Stimulated activated memory B cell treated with anti-CD40 and anti-IgM and Interleukin-4, amounts not matched to agents 10 μg/mL and 1 μg/mL and 100 μg/mL, for 72 hours (primary cell): ENCODE measurements at places on chromosomes 6 and 20.

DNA sequence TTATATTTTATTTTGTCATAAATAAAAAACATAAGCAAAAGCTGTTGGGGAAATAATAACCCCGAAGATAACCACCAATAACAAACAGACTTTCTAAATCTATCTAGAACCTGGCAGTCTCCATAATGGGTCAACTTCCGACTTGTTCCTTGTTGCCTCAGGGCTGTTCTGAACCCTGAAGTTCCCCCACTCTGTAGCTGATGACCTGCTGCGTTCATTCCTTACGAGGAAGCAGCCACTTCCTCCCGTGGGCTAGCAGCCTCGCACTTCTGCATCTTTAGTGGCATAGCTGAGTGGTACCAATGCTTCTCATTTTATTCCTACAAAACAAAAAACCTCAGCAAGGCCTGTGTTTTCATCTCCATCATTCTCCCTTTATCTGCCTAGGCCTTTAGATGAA, 103.0 kb downstream of the PLEKHG1 start:
- H3K27me3 ChIP-seq = no peaks in the 10 kb centered on the region
- H3K4me1 ChIP-seq = peaks cover 52% of the 10 kb centered on the region

DNA sequence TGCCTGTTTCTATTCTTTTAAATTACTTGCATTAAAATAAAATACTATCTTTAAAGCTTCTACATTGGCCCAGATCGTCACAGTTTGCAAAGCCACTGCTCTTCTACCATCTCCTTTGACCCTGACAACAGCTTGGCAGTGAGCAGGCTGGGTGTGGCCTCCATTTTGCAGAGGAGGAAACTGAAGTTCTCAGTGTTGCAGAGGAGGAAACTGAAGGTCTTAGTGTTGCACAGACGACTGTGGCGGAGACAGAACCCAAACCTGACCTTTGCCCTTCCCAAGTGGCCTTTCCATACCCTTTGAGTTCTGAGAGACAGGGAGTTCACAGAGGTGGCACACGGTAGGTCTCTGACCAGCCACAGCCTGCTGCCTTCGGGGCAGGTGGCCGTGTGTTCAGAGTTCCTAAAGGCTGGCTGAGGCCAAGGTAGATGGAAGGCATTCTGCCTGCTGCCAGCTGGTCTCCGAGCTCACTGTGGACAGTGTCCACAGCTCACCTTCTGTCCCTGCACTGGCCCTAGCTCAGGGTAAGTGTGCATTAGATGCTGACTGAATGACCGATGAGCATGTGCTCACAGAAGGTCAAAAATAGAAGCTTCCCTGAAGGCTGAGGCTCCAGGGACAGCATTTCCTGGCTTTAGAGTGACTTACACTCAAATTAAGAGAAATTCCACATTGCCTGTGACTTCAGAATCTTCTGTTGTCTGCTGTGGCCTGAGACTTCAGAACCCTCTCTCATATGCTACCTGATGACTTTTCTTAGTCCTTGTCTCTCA, 113.5 kb upstream of the SLC24A3 start:
- no peak overlapping the region for H3K27ac ChIP-seq
- ATAC-seq = no peak
- no peak overlapping the region for H3K4me3 ChIP-seq

DNA sequence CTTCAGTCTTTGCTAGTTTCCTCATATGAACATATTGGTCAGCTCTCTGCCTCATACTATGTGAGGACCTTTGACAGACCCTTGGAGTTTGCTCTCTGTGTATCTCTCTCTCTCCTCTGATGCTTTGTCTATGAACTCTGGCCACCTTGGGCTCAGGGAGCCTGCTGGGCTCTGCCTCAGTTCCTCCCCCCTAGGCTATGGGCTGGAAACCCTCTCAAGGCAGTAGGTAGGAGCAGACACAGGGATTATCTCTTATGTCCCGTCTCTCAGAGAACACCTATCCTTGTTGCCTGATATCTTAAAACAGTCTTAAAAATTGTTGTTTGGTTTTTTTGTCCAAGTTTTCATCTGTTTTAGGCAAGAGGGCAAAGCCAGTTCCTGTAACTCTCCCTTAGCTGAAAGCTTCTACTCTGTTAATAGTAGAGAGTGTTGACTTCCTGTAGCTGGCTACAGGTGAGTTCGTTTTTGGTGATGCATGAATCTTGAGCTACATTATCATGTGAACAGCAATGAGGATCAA, 68.3 kb downstream of the BCAS1 start:
- no peak overlapping the region for H3K4me3 ChIP-seq
- ATAC-seq = no peak
- H3K36me3 ChIP-seq = peaks cover 22% of the 10 kb centered on the region
- peaks cover 10% of the 10 kb centered on the region for H3K27me3 ChIP-seq

DNA sequence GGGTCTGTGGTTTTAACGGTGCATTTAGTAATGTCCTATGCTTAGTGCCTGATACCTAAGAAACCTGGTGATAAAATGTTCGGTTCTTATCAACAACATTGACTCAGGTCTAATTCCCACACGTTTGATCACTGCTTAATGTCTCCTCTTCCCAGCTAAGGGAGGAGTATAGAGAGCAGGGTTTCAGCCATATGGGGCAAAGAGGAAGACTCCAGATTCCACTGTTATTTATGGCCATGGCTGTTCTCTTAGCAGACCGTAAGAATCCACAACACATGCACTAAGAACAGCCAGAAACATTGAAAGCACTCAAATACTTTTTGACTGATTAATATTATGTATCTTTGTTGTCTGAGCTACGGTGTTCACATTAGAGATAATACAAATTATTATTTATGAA, 112.1 kb downstream of the BCAS1 start:
- H3K4me3 ChIP-seq = no peak overlapping the region
- ATAC-seq = no peak
- H3K27me3 ChIP-seq = no peaks in the 10 kb centered on the region
- peaks cover 5% of the 10 kb centered on the region for H3K36me3 ChIP-seq
- peaks cover 7% of the 10 kb centered on the region for H3K4me1 ChIP-seq
- H3K27ac ChIP-seq = no peak overlapping the region

DNA sequence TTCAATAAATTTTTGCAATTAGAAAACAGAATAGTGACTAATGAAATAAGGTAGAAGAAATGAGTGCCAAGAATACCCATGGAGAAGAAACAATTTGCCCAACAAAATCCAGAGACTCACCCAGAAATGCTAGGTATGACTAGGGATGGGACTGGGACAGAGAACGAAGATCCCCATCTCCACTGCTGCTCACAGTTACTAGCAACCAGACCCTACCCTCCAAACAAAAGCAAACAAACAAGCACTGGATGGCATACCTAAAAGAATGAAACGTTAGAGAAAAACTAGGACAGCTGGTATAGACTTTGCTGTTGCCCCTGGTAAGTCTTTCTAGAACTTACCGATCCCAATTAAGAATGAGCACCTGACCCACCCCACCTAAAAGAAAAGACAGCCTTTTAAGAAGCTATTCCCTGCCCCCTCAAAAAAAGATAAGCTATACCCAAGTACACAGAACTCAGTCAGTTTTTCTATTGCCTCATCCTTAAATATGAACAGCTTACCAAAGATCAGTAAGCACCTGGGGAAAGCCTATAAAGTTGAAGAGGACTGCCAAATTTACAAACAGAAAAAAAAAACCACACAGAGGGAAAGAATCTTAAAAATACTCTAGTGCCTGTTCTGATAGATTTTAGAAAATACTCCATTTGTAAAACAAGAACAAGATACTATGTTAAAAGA, 31.7 kb downstream of the REPS1 start:
- peaks cover 68% of the 10 kb centered on the region for H3K4me1 ChIP-seq
- peaks cover 20% of the 10 kb centered on the region for H3K36me3 ChIP-seq
- H3K27ac ChIP-seq = no peak overlapping the region
